ENCODE measurements at places on chromosomes 3 and 15.
A peak's percentile ranks its signal among the peaks of the same experiment; 100 is the strongest.

GRCh38 chr3:188187053-188187452, 33.1 kb downstream of the LPP start:
- no peak for DNase-seq

- DNase-seq = no peak
Measured at GRCh38 chr15:29668120-29668602, 154.1 kb downstream of the TJP1 start.

DNA sequence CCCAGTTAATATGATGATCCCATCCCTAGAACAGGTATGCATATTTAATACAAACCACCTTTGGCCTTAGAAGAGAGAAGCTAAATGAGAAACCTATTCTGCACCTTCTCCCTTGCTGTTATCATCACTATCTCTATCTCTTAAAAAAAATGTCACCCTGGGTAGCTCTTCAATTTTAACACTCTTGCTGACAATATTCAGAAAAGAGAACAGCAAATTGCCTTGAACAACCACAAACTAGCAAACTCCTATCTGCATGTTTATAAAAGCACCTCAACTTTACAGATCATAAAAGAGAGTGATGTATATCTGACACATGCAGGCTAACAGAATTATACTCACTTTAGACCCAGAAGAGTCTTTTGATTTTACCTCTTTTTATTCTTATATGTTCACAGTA, 7.4 kb downstream of the TOP2B start:
- DNase-seq = no peak

DNA sequence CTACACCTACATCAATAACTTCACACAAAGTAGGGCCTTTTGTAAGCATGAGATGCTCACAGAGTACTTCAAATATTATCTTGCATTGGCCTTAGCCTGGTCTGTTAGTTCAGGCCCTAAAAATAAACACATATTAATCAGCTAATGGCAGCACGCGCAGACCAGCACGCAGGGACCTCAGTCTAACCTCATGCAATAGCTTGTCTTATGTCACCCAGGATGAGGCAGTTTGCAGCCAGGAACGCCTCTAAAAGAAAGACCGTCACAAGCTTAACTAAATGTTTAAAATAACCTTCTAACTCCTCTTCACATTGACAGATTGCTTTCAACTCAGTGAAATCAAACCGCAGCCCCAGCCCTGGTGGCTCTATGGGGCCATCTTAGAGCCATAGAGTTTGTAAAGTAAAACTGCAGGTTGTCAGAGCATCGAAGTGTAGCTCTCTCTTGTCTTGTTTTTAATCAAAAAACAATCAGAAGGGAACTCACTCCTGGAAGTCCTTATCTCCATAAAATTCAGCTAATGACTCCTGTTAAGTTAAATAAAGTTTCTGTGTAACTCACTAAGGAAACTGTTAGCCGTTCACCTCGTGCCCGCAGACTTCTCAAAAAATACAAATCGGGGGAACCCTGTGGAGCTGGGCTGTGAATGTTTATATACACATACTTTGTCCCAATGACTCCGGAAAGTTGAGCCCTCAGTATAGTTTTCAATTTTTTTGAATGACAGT, 212.6 kb downstream of the CDIN1 start:
- DNase-seq = no peak

DNA sequence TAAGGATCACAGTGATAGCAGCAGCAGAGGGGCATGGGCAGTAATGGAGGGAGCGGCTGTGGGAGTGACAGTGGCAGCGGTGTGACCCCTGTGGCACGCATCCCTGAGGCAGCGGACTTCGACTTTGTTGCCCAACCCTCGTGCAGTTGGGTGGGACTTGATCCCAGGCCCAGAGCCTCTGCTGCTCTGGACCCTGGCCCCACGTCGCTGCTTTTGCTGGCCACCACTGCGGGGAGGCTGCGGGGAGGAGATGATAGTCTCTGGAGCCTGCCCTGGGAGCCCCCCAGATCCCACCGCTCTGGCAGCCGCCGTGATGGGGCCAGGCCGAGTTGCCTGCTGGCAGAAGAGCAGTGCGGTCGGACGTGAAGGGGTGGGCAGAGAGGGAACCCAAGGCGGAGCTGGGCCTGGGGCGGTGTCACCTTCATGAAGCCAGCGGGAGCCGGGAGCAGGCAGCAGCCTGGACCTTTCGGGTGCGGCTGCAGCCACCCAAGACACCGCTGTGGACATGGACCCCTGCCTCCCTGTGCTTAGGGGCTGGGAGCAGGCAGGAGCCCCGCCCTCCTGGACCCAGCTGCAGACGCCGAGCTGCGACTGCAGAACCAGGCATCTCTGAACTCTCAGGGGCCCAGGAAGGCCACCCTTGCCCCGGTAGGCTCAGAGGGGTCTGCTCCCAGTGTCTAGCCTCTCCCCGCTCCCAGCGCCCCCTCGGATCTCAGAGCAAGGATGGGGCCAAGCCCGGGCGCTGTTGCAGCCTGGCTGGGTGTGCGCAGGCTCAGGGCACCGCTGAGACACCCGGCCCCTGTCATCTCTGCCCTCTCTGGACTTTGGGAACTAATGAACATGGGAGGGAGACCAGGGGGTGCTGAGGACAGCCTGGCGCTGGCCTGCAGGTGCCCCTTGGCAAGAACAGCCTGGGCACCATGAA, 38.3 kb downstream of the COMMD2 start:
- DNase-seq = no peak

GRCh38 chr3:169299889-169300288, 363.6 kb downstream of the MECOM start:
- no peak for DNase-seq

DNA sequence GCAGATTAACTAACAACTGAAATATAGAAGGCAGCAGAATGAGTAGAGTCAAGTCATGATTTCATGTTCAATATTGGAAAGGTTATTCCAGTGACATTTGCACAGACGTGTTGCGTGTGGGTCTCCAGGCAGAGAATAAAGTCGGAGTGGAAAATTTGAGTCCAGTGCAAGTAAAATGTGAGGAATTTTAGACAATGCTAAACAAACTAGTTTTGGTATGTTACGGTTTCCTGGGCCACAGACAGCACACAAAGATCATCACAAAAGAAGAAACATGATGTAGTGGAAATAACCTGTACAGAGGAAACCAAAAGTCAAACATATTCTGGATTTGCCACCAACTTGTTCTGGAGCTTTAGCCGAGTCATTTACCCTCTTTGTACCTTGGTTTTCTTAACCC, 367 bp downstream of the OR4F6 start:
- DNase-seq = no peak

GRCh38 chr3:39183211-39184080, 8.9 kb downstream of the XIRP1 start:
- no peak for DNase-seq

- no peak for DNase-seq
Measured at GRCh38 chr3:125594581-125595011, 701 bp downstream of the OSBPL11 start.

DNA sequence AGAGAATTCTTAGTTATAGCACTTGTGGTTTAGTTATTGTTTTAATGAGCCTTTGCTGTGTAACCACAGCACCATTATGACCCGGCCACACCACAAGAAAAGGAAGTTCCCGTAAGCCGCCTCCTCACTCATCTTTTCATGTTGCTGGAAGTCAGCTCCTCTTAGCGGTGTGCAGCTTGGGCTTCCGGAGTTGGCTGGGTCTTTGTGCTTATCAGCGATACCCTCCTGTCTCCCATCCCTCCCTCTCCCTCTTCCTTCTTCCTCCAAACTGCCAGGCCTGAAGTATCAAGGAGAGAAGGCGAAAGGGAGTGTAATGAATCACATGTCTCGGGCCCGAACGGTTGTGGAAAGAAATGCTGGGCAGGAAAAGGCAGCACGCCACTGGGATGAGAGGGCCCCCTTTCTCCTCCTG, 353.5 kb downstream of the MCTP2 start:
- no peak for DNase-seq

GRCh38 chr3:113953677-113954076, 5.9 kb downstream of the ZDHHC23 start:
- no peak for DNase-seq

DNA sequence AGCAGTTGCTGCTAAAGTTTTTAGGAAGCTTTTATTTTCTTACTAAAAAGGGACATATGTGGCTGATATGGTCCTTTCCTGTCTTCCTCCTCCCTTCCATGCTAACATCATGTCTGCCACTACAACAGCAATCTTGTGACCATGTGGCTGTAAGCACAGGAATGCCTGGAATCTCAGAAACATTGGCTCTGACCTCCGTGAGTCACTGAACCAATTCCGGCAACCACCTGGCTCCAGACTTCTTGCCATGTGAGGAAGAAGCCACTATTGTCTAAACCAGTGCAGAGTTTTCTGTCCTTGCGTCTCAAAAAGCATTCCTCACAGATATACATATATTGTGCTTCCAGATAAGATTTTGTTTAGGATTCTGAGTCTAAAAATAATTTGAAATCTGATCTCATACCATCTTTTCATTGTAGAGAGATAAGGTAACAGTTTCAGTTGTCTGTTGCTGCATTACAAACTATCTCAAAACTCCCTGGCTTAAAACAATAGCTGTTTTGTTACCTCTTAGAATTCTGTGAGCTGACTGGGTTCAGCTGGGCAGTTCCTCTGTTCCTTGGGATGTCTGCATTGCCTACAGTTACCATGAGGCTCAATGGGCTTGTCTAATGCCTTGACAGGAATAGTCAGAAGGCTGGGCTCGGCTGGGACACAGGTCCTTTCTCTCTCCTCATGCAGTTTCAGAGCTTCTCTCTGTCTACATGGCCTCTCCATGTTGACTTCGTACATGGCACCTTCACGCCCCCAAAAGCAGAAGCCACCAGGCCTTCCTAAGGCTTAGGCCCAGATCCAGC, 77.3 kb upstream of the MAGI1 start:
- no peak for DNase-seq

- DNase-seq = no peak
Measured at GRCh38 chr3:115323380-115323779, 176.3 kb upstream of the ZBTB20 start.

DNA sequence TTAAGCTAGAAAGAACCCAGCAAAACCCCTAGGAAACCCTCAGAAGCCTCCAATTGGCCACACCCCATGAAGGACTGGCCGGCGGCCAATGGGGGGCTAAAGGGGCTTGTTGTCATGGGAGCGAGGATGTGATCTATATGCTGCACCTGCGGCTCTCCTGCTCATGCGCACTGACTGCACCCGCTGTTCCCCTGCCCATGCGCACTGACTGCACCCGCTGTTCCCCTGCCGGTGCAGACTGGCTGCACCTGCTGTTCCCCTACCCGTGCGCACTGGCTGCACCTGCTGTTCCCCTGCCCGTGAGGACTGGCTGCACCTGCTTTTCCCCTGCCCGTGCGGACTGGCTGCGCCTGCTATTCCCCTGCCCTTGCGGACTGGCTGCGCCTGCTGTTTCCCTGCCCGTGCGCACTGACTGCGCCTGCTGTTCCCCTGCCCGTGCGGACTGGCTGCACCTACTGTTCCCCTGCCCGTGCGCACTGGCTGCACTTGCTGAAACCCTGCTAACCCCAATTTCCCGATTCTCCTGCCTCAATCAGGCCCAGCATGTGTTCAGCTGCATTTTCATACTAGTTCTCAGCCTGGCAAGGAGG, 16.8 kb upstream of the MCCC1 start:
- DNase-seq = peak; percentile 2

DNA sequence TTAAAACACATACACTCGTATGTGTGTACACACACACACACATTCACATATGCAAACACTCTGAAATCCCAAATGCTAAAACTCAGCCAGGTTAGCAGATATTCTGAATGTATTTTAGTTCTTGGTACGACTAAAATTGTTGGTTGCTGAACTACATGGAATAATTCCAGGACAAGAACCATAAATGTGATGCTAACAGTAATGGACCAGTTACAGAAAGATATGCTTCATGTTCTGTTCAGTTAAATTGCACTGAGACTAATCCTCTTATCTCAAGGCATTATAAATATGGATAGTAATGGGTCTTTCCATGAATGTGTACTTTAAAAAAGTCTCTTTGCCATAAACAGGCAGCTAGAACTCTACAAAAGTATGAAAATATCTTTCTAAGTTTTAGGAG, 113.3 kb downstream of the FRMD4B start:
- no peak for DNase-seq

DNA sequence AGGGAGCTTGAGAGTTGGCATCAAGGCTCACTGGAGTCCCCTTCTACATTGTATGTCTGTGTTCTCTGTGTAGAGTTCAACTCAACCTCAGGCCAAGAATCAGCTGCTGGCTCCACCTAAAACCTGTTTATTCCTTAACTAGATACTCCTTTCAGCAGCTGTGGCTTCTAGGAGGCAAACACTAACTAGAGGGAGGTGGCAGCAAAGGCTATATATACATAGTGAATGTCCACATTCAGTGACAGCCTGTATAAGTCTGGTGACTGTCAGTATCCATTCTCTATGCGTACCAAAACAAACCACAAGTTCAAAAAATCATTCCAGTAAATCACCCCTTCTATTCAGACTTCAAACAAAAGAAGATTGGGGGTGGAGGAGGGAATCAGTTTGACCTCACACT, 184.3 kb downstream of the CDIN1 start:
- no peak for DNase-seq

- DNase-seq = no peak
Measured at GRCh38 chr3:112498914-112499711, at the start of gene BTLA. BTLA (minus strand) TSS chr3:112499472; CDS start chr3:112499358, 114 bp downstream.

DNA sequence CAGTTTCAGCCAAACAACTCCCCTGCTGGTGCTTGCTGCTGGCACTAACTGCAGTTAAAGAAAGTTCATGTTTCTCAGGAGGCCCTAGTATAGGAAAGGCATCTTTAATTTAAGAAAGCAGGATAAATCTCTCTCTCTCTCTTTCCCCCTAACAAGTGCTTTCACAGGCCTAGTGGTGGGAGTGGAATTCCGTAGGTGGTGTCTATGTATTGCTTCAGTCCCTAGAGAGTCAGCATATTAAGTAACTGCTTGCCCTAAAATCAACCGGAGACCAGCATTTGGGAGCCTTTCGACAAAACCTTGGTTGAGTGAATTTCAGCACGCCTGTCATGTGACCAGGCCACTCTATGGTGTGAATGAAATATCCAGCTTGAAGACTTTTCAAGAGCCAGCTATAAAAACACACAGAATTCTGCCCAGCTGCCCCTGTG, 169.2 kb upstream of the TGFBR2 start:
- no peak for DNase-seq

- DNase-seq = no peak
Measured at GRCh38 chr3:43194490-43195114, 88.7 kb upstream of the POMGNT2 start.

- DNase-seq = peak; percentile 19
Measured at GRCh38 chr3:53134631-53135232, 4.5 kb upstream of the RFT1 start.

- DNase-seq = no peak
Measured at GRCh38 chr3:42660898-42661297, 7.4 kb downstream of the ZBTB47 start.

DNA sequence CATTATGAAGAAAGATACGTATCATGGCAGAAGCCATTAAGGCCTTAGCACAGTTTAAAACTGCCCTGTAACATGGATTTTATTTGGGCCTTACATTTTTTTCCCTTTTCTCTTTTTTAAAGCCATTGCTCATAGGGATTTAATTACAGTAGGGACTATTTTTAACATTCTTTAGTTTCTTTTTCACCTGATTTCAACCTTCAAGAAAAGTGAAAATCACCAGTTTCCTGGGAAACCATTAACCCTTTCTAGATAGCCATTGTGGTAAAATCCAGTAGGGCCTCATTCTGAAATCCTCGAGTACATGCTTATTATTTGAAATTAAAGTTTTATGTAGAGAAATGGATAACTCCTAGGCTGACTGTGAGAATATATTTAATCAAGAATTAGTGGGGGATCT, 3.1 kb downstream of the SPRED1 start:
- DNase-seq = no peak

- DNase-seq = no peak
Measured at GRCh38 chr3:57715686-57716085, 22.8 kb upstream of the DENND6A start.

- no peak for DNase-seq
Measured at GRCh38 chr15:96125721-96126415, 204.6 kb upstream of the NR2F2 start.

GRCh38 chr3:108538083-108538482, 27.7 kb upstream of the MYH15 start:
- DNase-seq = no peak

Data from stimulated activated CD8-positive, alpha-beta memory T cell treated with anti-CD3 and anti-CD28 coated beads, Interleukin-2, amount 100 ng/mL, for 1 hour (primary cell).